ENCODE measurements at places on chromosomes 16 and 17.

DNA sequence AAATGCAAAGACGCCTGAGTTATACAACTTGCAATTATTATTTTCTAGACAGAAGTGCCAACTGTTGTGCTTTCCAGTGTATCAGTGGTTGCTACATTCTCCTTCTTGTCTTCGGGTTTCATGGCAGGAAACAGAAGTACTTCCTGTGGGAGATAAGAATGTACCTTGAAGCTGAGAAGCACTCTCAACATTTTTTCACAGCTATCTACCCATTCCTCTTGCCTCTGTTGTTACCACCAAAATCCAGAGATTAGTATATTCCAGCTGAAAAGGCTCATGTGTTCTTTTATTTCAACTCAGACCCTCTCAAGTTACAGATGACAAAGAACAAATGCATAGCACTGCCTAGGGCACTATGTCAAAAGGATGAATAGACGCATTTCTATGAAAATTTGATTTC lies 4.8 kb upstream of the ADAT1 start:
- DNase-seq = no peak

GRCh38 chr16:89826531-89827382 lies 1.5 kb upstream of the SPIRE2 start:
- DNase-seq = no peak

GRCh38 chr17:82175951-82176350 lies 36.7 kb downstream of the CCDC57 start:
- no peak for DNase-seq

- no peak for DNase-seq
Observed at GRCh38 chr16:74793571-74793970, 19.0 kb upstream of the FA2H start.

DNA sequence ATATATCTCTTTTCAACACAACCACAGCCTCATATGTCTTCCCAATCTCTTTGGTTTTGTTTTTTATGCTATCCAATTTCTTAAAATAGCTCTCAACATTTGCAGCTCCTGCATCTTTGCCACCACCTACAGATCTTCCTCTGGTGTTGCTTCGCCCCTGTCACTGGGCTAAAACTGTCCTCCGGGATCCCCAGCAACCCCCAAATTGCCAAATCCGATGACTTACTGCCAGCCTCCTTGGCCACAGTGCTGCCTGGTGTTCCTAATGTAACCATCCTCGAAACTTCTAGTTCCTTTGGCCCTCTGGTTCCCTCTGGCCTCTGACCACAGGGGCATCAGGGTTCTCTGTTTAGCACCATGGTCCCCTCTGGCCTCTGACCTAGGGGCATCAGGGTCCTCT lies 70.8 kb downstream of the ELAC2 start:
- no peak for DNase-seq

DNA sequence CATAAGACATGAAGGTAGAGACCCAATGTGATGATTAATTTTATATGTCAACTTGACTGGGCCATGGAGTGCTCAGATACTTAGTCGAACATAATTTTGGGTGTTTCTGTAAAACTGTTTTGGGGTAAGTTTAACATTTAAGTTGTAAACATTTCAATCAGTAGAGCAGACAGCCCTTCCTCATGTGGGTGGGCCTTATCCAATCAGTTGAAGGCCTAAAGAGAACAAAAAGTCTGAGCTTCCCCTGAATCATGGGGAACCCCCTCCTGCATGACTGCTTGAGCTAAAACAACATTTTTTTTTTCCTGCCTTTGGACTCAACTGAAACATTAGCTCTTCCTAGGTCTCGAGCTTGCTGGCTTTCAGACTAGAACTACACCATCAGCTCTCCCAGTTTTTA lies 327.3 kb upstream of the SOX9 start:
- DNase-seq = no peak
